ENCODE measurements at places on chromosomes 13 and 19.
A peak's percentile ranks its signal among the peaks of the same experiment; 100 is the strongest.

- DNase-seq: peak; percentile 71
These were observed at the start of gene PARP4 for GRCh38 chr13:24512197-24512907. PARP4 (minus strand) TSS chr13:24512778; CDS start chr13:24503776, 9,002 bp downstream.

GRCh38 chr19:21586311-21587116 is 81.1 kb downstream of the ZNF429 start:
- no peak for DNase-seq

DNA sequence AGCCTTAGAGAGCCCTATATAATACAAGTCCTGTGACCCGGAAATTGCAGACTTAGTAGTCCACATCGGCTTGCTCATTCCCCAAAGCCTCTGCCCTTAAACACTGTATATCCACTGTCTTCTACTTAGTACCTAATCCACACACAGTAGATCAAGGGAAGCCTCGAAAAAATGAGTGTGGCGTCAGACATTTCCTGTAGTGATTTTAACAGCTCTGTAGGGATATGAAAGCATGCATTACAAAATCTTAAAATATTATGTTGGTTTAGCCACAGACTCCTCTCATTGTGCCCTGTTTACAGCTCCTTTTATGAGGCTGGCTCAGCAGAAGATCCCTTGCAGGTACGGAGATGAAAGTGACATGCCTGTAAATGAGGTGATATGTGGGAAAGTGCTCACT is 416.3 kb downstream of the LIG4 start:
- DNase-seq: no peak

- no peak for DNase-seq
These were observed 25.7 kb downstream of the ZNF577 start for GRCh38 chr19:51861870-51862622.

DNA sequence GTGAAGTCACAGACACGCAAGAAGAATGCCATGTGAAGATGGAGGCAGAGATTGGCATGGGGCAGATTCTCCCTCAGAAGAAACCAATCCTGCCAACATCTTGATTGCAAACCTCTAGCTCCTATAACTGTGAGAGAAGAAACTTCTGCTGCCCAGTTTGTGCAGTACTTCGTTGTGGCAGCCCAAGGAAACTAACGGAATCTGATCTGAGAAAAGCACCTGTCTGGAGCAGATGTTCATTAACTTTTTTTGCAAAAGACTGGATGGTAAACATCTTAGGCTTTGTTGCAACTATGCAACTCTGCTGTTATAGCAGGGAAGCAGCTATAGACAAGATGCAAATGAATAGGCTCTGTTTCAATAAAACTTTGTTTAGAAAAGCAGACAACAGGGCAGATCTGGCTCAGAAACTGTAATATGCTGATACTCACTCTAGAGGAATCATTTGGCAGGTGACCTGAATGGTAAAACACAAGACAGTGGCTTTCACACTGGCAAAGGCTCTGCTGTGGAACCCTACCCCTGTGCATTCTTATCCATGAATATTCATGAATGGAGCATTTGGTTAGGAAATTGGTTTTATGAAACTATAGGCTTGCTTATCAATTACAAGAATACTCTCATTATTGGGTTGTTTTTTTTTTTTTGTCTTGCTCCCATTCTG is 25.3 kb upstream of the CPB2 start:
- DNase-seq: no peak

GRCh38 chr13:103537616-103538015 is 471.4 kb upstream of the SLC10A2 start:
- DNase-seq: no peak

DNA sequence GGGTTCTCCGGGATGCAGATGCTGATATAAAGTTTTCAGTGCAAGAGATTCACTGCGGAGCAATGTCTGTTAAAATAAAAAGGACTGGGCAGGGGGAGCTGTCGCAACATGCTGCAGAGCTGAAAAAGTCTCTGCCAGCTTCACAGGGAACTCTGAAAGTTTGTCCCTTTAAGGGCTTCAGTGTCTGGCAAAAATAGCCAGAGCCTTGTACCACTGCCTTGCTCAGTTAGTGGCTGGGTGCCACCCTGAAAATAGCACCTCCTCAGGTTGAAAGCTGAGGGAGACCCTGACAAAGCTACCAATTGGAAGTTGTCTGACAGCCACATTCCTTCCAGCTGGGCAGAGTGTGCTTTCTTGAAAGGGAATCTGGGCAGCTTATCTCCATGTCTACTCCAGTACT is 3.0 kb upstream of the NDFIP2 start:
- no peak for DNase-seq

DNA sequence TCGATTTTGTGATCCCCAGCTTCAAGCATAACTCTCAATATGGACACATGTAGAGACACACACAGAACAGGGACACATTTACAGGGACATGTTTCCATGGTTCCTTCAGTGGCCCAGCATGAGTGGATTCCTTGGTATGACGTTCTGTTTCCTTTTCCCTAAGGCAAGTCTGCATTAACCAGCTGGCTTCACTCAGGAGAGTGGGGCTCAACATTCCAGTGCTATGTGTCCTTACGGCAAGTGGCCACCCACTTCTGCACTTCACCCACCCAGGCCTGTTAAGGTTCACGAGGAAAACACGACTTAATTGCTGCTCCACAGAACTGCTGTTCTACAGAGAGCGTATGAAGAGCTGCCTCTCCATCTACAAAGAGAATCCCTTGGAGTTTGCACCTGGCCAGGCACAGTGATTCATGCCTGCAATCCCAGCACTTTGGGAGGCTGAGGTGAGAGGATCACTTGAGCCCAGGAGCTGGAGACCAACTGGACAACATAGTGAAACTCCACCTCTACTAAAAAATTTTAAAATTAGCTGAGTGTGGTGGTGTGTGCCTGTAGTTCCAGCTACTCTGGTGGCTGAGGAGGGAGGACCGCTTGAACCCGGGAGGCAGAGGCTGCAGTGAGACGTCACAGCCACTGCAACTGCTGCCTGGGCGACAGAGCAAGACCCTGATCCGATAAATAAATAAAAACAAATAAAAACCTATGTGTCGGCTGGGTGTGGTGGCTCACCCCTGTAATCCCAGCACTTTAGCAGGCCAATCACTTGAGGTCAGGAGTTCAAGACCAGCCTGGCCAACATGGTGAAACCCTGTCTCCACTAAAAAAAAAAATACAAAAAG is 32.5 kb downstream of the BRD4 start:
- DNase-seq: no peak

DNA sequence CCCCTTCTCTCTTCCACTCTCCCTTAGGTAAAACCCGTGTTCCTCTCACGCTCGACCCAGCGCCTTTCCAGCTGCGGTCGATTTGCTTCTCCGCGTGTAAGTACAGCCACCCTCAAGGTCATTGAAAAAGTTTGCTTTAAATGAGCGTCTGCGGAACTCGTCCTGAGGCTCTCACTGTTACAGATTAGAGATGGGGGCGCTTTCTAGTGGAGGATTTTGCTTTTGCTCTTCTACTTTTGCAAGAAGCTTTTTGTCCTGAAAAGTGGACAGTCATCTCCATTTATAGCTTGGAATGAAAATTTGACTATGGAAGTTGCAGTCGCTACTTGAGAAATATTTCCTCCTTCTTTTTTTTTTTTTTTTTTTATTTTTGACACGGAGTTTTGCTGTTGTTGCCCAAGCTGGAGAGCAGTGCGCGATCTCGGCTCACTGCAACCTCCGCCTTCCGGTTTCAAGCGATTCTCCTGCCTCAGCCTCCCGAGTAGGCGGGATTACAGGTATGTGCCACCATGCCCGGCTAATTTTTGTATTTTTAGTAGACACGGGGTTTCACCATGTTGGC is 595 bp upstream of the RAB20 start:
- DNase-seq: no peak

DNA sequence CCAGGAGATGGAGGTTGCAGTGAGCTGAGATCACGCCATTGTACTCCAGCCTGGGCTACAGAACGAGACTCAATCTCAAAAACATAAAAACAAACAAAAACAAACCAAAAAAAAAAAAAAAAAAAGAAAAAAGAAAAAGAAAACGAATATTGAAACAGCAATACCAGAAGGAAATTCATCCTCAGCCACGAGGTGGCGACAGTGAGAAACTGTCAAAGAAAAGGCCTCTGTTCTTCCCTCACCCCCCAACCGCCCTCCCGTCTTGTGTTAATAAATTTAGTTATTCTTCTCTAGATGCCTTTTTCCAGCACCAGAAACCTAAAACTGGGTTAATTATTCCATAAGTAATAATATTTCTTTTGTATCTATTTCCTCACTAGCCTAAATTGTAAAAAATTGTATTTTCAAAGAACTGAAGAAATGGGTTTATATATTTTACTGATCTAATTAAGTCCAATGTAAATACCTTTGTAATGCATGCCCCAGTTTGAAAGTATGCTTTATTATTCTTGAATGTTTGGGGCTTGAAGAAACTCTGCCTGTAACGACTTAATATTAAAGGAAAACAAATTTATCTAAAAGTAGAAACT is 38.6 kb downstream of the LIG4 start:
- peak; percentile 45 for DNase-seq

Data from CD4-positive, alpha-beta T cell treated with Interferon alpha-2 for 1 hour (primary cell).